ENCODE measurements at places on chromosomes 1 and 21.

DNA sequence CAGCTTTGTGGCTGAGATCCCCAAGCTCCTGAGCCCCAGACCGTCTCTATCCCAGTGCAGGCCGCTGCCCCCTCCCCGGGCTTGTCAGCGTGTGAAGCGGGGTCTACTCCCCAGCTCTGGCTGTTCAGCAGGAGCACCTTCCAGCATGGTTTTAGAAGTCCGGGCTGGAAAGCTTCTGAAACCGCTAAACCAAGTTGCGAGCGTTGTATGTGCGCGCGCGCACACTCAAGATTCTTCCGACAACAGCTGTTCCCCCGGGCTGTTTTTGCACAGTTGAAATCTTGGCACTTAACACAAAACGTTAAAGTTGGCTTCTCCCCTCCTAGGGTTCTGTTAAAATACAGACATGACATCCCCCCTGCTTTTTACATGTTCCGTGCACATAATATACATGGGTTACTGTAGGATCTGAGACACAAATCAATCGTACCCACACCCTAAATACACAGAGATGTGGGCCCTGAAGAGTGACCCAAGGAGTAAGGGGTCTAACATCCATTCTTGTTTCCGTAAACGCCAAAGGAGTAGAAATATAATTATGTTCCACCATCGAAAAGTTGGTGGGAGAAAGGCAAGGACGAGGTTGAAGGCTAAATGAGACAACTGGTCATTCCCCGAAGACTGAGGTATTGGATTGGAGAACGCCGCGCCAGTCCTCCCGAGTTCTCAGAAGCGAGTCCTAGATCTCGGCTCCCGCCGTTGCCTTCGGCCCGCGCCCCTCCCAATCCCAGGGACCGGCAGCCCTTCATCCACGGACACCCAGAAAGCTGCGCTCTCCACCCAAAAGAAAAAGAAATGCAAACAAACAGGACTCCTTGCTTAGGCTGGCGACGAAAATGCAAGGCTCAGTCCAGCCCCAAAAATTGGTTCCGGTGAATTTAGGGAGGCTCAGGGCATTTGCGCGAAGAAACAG, 1.3 kb downstream of the TBX15 start:
- DNase-seq, result no peak

- DNase-seq, result no peak
These were observed 29.1 kb downstream of the OPRD1 start for GRCh38 chr1:28840928-28841544.

DNA sequence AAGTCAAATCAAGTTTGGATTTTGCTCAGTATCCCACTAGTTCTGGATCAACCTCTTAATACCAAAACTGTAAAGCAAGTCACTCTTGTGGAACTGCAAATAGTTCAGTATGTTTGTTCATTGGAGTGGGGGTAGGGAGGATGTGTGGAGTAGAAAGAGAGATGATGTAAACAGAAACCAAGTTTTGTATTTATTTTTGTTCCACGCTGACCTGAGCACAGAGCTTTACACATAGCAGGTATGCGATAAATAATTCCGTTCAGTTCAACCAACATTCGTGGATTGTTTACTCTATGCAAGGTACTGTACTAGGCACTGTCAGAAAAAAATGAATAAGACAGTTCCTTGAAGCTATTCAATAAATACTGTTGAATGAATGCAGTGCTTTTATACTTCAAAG, 4.5 kb upstream of the ZNF644 start:
- no peak for DNase-seq

DNA sequence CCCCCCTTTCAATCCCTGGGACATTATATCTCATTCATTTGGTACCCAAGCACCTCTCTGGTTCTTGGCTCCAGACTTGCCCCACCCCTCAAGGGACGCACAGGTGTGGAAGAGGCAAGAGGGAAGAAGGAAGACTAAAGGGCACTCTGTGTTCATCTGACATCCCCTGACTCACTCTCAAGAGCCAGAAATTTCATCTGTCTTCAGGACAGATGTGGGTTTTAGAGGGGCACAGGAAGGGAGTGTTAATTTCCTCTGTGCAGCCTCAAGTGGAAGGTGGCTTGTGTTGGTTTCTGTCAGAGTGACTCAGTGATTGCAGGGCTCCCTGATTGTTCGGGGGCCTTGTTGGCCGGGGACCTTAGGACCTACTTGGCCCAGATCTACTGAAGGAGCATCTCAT, 2.4 kb downstream of the C2CD4D start:
- peak; percentile 42 for DNase-seq

GRCh38 chr1:150164224-150164623, 14.5 kb downstream of the PLEKHO1 start:
- no peak for DNase-seq
